Tibial nerve (tissue), 4 donors: ENCODE measurements at places on chromosomes 11 and 22. TPM values are rescaled to one million over a fixed set of nuclear protein-coding genes. Genes with fewer than 3 reads are reported as not detected.
A peak's percentile ranks its signal among the peaks of the same experiment; 100 is the strongest.

The NPTXR gene
- total RNA-seq, result 12.3 TPM

GRCh38 chr11:86624366-86624765 lies 48.0 kb downstream of the ME3 start:
- DNase-seq, result no peak

DNA sequence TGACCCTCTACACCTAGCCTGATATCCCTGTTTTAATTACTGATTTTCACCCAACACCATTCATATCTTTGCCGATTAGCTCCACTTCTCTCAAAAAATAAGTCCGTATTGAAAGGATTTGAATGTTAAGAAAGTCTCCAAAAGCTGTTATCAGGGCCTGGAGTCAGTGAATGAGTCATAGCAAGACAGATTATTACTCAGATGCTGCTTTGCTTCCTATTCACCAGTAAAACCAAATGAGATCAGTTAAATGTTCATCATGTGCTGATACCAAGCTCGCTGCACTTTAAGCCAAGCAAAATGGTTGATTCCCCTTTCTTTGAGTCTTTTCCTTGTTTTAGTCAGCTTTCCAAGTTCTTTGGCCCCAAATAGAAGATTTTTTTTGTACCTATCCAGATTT lies 228.4 kb downstream of the FAT3 start:
- no peak for DNase-seq

- DNase-seq, result no peak
Observed at GRCh38 chr11:284105-285020, 4.6 kb upstream of the PGGHG start.

The PGA5 gene
- total RNA-seq, result not detected

- DNase-seq, result no peak
Observed at GRCh38 chr22:46612341-46612903, 7.8 kb upstream of the GRAMD4 start.

The PNPLA3 gene
- 1.5 TPM for total RNA-seq

GRCh38 chr22:41479671-41480396 lies 10.9 kb downstream of the ACO2 start:
- DNase-seq, result no peak

GRCh38 chr11:17845431-17845881 lies 110.9 kb downstream of the KCNC1 start:
- DNase-seq, result peak; percentile 17

The IGLL5 gene
- total RNA-seq, result 0.66 TPM

DNA sequence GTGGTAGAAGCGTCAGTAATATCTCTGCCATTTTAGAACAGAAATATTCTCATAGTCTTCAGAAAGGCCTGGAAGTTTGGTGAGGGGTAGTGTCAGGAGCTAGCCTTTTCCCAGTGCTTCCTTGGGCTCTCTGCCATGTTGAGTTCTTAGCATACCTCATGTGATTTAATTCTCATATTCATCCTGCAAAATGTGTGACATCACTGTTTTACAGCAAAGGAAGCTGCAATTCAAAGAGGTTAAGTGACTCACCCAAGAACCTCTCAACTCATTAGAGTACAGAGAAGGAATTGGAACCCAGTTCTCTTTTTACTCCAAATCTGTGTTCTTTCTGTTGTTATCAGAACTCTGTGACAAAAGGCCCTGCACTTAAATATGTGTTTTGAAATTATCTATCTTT lies 72.1 kb downstream of the RNF169 start:
- no peak for DNase-seq

The RBMXL2 gene
- not detected for total RNA-seq

- no peak for DNase-seq
Observed at GRCh38 chr11:75663808-75664207, 5.0 kb downstream of the MAP6 start.

The C11orf16 gene
- total RNA-seq, result not detected

The OR9G1 gene
- not detected for total RNA-seq

The LRRC56 gene
- 0.22 TPM for total RNA-seq

The TEX54 gene
- total RNA-seq, result not detected

The DENND6B gene
- 8.6 TPM for total RNA-seq

DNA sequence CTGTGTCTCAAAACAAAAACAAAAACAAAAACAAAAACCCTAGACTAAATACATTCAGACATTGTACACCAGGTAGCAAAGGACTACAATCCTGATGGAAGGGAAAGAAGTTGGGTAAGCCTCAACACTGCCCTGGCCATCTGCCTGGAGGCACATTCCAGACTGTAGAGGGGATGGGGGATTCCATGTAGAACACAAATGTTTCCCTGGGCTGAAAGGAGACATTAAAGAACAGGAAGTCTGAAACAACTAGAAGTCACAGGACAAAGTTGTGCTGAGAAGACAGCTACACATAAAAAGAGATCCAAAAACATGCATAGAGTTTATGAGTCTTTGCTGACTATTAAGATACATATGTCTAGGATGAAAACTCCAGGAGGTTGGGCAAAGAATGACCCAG lies 83.9 kb downstream of the RRAS2 start:
- DNase-seq, result no peak

The ZNF280B gene
- 0.44 TPM for total RNA-seq

DNA sequence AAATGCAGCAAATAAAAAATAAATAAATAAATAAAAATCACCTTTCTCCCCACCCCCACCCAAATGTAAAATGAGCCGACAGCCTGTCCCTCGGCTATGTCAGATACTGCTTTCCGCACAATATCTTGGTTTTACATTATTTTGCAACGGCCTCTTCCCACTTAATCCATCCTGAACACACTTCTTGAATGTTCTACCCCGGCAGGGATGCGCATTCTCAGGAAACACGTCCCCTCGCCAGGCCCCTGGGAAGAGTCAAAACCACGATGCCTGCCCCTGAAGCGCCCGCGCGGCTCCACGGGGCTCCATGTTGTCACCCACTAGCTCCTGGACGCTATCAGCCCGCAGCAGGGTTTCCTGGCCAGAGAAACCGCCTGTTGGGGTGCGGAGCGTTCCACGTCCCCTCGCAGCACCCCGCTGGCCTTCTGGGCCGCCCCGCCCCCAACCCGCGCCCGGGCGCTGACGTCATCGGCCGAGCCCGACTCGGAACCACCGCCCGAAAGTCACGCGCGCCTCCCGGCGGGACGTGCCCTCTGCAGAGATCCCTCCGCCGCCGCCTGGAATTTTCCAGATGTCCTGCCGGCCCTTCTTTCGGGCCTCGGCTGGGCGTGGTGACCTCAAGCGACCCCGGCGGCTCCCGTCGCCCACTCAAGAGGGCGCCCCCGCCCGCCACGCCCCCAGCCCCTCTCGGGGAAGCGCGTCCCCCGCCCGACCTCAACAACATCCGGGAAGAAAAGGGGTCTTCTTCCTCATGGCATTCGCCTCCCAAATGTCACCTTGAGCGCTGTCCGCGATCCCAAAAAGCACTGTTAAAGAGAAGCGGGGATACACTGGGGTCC lies 585 bp upstream of the NEAT1 start:
- peak; percentile 95 for DNase-seq

DNA sequence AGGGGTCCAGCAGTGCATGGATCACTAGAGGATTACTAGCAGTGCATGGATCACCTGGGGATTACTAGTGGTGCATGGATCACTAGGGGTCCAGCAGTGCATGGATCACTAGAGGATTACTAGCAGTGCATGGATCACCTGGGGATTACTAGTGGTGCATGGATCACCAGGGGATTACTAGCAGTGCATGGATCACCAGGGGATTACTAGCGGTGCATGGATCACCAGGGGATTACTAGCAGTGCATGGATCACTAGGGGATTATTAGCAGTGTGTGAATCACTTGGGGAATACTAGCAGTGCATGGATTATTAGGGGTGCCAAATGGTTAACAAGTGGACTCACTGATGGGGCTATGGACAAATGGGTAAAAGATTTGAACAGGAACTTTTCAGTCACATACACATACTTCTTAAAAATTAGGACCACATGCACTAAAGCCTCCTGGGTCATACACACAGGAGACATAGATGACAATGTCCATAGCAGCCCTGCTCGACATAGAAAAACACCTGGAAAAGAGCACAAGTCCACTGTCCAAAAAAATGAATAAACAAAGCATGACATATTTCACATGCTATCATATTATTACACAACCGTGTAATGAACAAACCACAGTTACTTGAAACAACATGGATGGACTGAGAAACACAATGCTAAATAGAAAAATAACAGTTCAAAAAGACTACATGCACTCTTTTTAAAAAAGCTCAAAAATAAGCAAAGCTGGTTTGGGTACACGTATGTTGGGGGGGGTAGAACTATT lies 109.8 kb downstream of the CD44 start:
- no peak for DNase-seq

GRCh38 chr11:11787305-11788062 lies 54.3 kb upstream of the USP47 start:
- DNase-seq, result peak; percentile 84

- DNase-seq, result no peak
Observed at GRCh38 chr11:67600324-67601029, 6.3 kb upstream of the NDUFV1 start.

DNA sequence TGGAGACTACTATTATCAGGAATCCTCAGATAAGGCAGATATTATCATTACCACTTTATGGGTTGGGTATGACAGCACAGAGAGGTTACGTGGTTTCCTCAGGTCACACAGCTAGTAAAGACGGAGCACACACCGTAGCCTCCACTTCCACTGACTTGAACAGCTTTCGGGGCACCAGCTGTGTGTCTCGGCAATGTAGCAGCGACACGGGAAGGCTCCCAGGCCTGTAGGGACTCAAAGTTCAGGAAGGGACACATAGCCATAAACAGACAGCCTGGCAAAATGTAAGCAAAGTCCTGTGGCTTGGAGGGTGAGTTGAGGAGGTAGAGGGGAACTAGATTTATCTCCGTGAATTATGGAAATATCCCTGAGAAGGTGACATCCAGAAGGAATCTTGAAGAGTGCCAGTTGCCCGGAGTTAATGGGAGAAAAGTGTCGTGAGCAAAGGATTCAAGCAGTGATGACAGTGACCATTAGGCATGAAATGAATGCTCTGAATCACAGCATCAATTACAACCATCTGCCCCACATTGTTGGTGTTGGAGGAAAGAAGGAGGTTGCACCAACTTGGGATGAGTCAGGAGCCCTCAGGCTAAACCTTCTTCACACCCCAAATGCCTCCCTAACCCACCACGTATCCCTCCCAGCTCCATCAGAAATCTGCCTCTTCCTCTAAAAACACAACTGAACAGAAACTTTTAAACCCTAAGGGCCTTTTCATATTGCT lies 106.7 kb upstream of the ASPHD2 start:
- no peak for DNase-seq

The HPX gene
- 7.2 TPM for total RNA-seq

The TMEM132A gene
- 23.2 TPM for total RNA-seq
